AG20443 (cell line): ENCODE measurements at places on chromosomes 3 and 15.
A peak's percentile ranks its signal among the peaks of the same experiment; 100 is the strongest.

GRCh38 chr15:28989239-28989830, 103.6 kb downstream of the APBA2 start:
- no peak for DNase-seq

DNA sequence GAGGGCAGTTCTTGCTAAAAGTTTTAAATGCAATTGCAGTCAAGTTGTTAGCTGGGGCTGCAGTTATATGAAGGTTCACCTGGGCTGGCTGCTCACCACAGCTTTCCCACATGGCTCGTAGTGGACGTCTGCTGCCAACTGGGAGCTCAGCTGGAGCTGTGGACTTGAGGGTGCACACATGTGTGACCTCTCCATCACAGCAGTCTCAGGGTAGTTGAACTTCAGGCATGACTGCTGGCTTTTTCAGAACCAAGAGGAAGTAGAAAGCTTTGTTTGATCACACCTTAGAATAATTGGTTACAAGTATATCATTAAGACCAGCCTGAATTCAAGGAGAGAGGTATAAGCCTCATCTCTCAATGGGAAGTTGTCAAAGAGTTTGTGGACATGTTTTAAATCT, 74.1 kb downstream of the CHL1 start:
- DNase-seq: no peak

DNA sequence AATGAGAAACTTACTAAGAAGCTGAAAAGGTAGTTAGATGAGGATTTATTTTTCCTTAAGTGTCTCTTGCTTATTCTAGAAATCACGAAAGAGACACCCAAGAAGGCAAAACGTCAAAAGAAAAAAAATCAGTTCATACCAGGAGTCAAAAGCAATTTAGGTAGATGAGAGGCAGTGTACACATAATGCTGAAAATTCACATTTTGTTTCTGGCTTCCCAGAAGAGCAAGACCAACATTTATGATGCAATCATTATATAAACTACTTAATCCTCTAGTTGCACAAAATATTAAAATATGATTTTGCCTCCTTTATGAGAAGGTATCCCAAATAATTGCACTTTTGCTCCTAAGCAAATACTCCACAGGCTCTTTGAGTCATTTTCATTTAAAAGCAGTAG, 228.0 kb downstream of the FMN1 start:
- DNase-seq: no peak

GRCh38 chr3:73759297-73759711, 134.6 kb upstream of the PDZRN3 start:
- peak; percentile 10 for DNase-seq

GRCh38 chr3:106088304-106088703, 219.5 kb upstream of the CBLB start:
- DNase-seq: no peak

DNA sequence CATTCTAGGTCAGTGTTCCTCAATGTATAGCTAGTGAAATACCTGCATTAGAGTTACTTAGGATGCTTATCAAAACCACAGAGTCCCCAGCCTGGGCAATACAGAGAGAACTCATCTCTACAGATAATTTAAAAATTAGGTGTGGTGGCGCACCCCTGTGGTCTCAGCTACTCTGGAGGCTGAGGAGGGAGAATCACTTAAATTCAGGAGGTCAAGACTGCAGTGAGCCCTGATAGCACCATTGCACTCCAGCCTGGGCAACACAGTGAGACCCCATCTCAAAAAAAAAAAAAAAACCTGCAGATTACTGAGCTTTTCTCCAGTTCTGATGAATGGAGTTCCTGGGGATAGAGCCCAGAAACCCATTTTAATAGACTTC, 10.1 kb upstream of the MINDY2 start:
- DNase-seq: no peak

DNA sequence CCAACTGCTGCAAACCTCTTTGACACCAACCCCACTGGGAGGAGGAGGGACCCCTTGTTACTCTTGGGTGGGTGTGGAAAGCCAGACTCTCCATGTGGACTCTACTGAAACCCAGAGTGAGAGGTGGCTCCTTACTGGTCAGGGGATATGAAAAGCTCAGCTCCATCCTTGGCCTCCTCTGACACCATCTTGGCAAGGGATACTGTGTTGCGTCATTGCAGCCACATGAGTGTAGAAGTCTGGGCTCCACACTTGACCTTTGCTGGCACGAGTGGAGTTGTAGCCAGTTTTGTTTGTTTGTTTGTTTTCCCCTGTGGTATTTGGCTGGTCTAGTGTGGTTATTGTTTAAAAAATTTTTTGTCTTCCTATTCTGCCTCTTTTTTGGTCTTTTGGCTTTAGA, 289.1 kb downstream of the GAP43 start:
- DNase-seq: peak; percentile 54

DNA sequence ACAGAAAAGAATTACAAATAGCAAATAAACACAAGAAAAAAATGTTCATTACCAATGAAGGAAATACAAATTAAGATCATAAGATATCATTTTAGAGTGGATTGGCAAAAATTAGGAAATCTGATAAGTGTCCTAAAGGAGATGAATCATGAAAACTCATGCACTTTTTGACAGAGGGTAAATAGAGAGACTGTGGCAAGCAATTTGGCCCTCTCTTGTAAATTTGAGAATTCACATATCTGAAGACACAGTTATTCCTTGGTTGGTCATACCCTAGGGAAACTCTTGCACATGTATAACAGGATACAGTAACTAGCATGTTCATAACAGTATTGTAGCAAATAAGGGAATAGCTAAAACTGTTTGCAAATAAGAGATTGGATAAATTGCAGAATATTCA, 246.0 kb upstream of the GADL1 start:
- DNase-seq: no peak

- DNase-seq: no peak
These were observed 25.5 kb upstream of the TAFA4 start for GRCh38 chr3:68957895-68958294.

DNA sequence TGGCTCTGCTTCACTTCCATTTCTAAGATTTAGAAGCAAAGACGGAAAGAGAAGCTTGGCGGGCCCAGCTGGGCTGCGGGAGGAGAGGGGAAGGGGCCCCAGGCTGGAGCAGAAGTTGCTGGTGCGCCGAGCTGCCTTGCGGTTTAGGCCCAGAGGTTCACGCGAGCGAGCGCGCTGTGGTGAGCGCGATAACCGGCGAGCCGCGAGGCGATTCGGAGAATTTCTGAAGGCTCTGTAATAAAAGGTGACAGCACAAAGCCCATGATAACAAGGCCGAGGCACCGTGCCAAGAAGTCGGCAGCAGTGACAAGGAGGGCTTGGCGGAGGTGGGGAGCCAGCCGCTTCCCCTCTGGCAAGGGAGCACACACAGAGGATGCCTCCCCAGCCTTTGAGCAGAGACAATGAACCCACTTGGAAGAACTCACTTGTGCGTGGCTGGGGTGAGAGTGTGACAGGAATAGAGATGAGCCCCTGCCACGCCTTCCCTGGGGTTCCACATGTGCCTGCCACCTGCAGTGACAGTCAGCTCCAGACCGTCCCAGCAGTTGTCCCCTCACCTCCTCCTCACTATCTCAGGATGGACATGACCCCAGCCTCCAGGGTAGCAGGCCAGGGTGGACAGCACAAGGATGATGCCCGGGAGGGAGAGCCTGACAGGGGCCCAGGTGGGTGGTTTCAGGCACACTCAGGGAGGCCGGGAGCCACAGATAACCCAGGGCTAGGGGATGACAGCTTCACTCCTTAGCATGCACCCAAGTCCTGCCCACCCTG, 315.2 kb downstream of the UACA start:
- no peak for DNase-seq

DNA sequence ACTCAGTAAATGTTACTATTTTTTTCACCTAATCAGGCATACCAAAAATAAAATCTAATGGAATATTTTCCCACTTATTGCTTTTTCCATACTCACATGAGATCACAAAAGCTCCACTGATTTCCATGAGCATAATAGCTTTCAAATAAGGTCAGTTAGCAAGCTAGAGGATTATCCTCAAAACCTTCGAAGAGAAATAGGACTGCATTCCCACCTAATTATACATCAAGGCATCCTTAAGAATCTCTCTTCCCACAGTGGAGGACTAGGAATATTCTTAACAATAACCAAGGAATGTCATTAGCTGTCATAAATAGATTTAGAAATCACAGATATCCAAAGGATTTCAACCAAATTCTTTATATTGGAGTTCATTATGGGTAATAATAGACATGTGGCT, 127.9 kb upstream of the STT3B start:
- no peak for DNase-seq

DNA sequence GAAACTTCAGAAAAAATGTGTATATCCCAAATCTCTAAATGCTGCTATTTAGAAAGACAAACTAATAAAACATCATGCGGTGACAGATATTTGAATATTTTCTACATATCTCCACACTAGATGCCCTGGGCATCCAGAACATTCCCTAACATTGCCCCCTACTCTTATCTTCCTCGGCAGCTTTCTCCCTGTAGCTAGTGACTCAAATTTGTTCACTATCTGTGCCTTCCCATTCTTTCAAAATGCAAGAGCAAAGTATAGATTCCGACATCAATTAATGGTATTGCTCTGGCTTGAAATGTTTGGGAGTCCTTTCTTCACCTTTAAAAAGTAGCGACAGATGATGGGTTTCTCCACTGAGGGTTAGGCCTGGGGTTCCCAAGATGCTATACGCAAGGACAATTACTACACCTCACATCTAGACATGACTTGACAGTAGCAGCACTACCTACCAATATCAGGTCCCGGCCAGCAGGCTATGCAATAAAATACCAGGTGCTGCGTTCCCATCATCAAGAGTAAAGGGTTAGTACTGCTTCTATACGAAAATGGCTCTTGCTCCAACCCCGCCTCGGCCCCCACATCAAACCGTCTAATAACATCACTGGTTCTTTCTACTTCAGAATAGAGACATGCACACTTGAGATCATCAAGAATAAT, 631 bp downstream of the UBR1 start:
- DNase-seq: peak; percentile 11

DNA sequence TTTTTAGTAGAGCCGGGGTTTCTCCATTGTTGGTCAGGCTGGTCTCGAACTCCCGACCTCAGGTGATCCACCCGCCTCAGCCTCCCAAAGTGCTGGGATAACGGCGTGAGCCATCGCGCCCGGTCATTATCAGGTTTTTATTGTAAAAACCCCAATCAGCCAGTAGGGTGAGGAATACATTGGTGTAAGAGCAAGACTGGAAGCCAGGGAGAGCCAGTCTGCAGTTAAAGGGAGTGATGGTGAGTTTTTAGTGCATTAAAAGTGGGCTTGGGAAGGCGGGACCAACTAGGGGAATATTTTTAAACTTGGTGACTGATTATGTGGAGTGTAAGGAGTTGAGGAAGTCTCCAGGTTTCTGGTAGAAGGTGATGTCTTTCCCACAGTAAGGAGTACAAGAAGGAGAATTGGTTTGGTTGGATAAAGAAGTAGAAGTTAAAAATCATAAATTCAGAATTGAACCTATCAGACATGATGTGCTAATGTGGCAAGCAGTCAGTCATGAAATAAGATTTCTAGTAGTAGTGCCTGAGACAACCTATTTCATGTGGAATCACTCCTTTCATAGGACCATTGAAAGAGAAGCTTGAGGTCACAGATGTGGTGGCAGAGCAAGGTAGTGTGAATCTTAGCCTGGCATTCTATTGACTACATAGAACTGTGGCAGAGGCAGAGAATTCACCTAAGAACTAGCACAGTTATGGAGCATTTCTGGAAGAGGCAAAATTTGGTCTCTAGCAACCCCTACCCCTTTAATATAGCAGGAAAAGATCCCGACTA, 2.4 kb upstream of the DCBLD2 start:
- DNase-seq: no peak

DNA sequence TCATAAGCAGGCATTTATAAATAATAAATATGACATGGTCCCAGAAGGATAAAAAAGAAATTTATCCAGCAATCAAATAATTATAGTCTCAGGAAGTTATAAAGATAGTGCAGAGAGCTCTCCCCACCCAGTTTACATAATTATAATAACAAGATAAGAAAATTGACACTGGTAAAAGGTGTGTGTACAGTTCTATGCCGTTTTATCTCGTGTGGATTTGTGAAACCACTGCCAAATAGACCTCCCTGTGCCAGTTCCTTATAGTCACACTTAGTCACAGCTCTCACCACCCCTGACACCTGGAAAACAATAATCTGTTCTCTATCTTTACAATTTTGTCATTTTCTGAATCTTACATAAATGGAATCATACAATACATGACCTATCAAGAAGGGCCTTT, 320.1 kb downstream of the KBTBD8 start:
- DNase-seq: no peak

DNA sequence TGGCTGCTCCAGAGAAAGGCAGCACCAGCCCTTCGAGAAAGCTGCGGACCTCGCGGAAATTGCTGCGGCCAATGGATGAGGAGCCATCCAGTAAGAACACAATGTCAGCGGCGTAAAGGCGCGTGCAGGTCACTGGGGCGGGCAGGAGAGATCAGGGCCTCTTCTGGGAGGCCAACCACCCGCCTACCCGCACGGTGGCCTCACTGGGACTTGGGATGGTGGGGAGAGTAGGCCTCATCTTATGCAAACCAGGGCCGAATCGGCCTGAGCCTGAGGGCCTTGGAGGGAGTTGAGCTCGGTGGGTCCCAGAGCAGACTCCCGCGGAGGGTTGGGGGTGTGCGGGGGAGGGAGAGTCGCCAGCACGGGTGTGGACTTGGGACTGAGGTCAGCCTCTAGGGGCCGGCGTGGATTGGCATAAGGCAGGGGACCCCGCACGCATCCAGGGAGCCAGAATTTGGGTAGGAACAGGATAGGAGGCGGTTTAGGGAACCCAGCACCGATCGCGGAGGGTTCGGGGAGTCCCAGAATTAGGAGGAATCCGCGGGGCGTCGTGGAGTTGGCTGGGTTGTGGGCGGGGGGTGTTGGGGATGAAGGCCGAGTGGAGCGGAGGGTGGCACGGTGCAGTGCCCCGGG, 596 bp downstream of the COL7A1 start:
- DNase-seq: peak; percentile 61

GRCh38 chr3:69791919-69792399, 52.7 kb downstream of the MITF start:
- peak; percentile 16 for DNase-seq

DNA sequence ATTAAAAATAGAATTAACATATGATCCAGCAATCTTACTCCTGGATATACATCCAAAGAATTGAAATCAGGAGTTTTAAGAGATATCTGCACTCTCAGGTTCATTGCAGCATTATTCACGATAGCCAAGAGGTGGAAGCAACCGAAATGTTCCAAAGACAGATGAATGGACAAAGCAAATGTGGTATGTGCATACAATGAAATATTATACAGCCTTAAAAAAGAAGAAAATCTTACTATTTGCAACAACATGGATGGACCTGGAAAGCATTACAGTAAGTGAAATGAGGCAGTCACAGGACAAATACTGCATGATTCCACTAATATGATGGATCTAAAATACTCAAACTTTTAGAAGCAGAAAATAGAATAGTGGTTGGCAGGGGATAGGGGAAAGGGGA, 9.3 kb upstream of the TMEM158 start:
- DNase-seq: no peak

GRCh38 chr15:50028326-50028725, 90.7 kb downstream of the ATP8B4 start:
- no peak for DNase-seq

DNA sequence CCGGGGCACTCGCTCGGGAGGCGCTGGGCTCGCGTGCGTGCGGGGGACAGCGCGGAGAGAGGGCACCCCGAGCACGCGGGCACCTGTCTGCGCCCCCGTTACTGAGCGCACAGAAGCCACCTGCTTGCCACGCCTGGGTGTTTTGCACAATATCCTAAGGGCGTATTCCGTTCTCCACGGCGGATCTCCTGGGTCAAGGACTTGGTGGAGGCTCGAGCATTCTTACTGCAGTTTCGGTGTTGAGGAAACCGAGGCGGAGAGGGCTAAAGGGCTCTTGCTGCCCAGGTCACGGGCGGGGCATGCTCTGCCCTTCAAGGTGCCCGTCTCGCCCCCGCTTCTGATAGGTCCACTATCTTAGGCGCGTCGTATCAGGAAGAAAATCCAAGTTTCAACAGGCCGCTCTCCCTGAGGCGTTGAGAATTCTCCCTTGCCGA, 526 bp downstream of the GPD1L start:
- no peak for DNase-seq
